Fibroblast of skin of back (primary cell): ENCODE measurements at places on chromosomes 12 and 14.

- DNase-seq, result no peak
These were observed 120.7 kb downstream of the FOXN3 start for GRCh38 chr14:89296281-89296745.

DNA sequence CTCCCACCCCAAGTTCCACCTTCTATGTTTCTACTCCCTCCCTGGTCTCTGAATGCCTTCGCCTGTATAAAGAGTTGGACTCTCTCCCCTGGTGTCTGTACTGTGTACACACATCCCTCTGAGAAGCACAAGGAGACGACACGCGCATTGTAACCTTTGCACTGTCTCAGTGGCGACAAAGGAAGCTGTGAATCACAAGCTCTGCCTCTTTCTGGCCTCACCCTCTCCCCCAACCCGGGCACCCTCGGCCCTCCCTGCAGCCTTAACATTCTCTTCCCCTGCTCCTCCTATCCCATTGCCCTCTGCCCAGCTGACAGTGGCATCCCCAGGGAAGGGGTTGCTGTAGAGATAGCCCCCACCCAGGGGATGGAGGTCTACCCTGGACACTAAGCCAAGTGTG is 2.5 kb upstream of the SMARCD1 start:
- no peak for DNase-seq

DNA sequence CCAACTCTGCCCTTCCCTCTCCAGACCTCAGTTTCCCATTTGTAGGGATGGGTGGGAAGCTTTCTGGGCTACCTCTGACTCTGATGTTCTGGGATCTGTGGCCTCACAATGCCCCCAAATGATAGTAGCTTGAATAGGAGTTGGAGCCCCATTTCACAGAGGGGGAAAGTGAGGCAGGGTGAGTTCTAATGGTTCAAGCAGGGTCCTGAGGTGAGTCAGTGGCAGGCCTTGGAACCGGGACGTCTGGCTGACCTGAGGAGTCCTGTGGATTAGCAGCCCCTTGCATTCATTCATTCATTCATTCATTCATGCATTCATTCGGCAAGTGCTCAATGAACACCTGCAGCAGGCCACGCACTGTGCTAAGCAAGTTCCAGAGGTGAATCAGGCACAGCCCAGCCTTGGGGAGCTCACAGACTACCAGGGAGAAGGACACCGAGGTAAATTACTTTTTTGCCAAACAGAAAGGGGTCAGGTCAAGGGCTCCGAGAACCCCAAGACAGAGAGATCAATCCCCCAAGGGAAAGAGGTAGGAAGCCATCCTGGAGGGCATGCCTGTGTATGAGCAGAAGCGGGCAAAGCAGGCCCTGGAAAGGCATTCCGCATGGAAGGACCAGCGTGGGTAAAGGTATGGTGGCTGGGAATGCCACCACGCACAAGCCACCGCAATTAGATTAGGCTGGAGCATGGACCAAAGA is 818 bp upstream of the TMEM119 start:
- DNase-seq, result no peak

DNA sequence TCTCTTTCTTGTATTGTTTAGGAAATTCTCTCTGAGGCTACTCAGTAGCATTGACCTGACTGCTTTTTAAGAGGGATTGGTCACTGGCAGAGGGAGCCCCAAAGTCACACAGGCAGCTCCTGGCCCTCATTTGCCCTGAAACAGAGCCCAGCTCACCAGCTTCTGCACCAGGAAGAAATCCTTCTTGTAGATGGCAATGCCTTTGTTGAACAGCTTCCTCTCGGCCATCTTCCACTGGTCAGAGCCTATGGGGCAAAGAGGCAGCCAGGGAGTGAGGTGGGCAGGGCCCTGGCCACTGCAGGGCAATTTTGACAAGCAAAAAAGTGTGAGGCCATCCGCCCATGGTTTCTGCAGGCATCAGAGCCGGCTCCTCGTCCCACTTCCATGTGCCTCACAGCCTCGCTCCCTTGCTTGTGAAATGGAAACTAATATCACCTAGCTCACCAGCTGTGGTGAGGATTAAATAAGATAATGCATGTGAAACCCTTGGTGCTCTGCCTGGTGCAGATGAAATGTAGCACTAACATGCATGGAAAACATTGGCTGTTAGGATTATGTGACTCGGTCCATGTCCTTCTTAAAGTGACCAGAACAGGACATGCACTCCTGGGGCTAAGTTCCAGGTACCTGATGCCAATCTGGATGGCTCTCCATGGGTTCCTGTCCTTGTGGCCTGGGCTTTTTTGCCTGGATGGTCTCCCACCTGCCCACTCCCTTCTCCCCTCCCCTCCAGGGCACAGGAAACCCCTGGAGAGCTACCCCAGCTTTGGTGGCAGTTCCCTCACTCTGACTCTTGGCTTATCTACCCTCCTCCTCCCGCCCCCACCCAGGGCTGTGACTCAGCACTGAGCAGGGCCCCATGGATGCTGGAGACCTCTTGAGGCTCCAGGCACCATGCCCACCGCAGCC is 11.2 kb upstream of the PNMA1 start:
- peak; percentile 59 for DNase-seq

DNA sequence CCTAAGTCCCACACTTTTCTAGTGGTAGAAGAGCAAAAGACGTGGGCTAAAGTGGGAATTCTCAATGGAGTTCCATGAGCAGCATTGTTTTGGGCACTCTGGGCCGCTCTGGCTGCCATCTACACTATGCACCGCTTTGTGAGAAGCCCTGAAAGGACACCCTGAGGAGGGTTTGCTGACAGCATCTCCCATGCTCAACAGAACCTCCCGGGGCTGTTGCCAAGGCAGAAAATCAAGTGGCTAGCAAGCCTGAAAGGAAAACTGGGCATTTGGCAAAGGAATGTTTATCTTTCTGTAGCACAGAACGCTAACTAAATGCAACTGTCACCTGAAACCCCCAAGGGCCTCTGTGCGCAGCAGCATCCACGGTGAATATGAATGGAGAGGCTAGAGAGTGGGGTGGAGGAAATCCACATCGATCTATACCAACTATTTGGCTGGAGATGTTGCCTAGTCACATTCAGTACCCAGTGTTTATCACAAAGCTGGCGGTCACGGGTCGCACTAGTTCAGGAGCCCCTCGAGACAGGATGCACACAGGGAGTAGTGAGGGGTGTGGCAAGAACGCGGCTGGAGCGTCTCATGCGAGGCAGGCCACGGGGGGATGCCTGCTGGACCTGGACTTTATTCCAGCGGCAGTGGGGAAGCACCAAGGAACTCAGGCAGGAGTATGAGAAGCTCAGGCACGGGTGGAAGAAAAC is 14.2 kb downstream of the APPL2 start:
- no peak for DNase-seq

- no peak for DNase-seq
These were observed 347.1 kb upstream of the DDHD1 start for GRCh38 chr14:53500191-53500590.

DNA sequence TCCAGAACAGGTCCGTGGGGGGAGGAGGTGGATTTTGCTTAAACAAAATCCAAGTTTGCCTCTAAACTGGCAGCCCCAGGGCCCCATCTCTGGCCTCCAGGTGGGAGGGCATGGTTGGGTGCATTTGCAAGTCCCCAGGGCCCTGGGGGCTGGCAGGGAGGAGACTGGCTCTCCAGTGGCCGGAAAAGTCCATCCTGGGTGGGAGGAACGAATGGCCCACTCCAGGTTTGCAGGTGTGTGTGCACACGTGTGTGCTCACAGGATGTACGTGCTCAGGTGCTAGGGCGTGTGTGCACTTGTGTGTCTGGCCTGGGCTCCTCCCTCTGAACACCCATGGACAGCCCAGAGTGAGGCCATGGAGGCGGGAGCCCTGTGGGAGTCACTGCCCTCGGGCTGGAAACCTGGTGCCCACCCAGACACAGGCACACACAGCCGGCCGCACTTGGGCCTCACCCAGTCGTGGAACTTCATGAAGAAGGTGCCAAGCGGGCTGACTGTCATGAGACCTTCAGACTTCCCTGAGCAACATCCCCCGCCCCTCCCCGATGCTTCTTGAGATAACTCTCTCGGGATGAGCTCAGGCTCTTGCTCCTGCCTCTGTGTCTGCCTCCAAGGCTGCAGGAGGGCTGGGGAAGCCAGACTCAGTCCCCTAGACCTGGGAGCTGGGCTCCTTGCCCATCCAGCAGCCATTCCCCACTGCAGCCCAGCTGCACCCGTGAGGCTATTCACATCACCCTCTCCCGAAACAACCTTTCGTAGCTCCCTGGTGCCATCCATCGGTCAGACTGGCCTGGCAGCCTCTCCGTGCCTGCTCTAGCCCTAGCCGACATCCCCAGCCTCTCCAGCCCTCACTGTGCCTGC is 9.4 kb downstream of the AHNAK2 start:
- peak; percentile 44 for DNase-seq

DNA sequence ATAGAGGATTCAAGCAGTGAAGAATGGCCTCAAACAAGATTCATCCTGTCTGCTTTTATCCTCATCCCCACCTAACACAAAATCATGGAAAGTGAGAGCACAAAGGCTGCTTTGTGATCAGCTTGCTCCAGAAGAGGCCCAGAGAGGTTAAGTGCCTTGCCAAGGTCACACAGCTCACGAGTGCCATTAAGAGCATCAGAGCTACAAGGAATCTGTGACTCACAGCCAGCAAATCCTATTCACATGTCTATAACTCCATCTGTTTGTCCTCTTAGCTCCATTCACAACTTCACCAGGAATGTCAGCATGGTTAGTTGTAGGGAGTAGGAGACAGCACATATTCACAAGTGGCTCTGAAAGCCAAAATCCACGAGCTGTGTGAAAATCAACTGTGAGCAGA is 79.8 kb downstream of the TTC9 start:
- DNase-seq, result no peak

GRCh38 chr12:32877601-32878459 is 18.7 kb downstream of the PKP2 start:
- no peak for DNase-seq

DNA sequence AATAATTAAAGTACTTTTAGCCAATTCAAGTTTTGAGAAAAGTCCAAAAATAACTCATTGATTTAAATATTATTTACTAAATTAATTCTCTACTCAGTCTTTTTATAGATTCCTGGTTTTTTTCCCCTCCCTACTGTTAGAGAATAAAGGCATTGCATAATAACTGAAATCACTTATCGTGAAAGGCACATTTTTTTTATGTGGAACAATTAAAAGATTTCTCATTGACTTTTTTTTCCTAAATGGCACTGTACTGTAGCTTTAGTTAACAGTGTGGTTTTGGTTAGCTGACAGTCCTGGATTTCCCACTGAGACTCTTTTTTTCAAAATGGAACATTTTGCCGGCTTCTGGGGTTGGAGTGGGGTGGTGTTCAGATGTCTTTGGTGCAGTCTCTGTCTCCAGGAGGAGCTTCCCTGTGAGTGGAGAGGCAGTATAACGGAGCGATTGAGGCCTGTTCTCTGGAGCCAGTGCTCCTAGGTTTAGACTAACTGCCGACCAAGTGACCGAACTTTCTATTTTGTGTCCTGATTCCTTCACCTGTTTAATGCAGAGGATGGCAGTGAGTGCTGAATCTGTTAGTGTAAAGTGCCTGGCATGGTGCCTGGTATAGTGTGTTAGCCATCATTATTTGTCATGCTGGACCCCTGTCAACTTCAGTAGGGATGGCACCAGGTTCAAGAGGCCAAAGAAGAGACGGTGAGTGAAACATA is 117.7 kb downstream of the ADCK1 start:
- no peak for DNase-seq

DNA sequence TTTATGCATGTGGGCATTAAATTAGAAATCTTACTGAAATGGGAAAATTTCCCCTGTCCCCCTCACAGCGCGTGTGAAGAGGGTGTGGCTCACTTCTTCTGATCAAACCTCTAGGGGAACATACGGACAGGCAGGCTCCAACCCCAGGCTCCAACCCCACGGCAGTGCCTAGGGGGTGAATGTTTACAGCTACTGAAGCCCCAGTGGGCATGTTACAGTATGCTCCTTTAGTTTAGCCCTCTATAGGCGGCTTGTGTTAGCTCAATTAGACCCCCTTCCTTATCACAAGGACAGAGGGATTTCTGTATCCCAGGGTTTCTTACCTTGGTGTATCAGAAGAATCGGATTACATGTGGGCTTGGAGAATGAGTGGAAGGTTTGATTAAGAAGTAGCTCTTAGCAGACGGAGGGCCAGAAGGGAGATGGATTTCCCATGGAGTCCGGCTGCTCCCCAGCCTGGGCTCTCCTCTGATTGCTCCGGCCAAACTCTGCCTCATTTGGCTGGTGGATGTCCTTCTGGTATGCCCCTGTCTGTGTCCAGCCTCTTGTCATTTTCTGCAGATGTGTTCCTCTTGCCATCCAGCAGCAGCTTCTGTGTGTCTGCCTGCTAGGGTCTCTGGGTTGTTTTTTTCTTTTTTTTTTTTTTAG is 223.7 kb downstream of the TMTC2 start:
- DNase-seq, result no peak

DNA sequence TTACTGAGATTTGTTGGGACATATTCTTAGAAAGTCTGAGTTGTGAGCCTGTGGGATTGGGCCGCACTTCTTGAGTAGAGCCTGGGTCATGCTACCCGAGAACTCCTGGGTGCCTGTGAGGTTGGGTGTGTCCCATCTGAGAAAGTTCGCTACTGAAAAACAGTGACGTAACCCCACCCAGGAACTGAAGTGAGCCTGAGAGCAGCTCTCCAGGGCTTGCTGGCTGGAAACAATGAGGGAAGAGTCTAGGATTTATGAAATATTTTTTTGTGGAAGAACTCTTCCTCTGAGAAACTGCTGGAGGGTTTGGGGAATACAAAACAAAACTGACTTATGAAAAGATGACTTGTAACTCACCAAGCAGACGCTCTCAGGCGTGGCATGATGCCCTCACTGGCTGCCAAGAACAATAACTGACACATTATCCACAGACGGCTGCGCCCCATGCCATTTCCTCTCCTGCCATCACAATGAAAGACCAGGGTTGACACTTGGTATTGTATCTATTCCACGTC is 69.2 kb downstream of the RASSF3 start:
- peak; percentile 92 for DNase-seq

DNA sequence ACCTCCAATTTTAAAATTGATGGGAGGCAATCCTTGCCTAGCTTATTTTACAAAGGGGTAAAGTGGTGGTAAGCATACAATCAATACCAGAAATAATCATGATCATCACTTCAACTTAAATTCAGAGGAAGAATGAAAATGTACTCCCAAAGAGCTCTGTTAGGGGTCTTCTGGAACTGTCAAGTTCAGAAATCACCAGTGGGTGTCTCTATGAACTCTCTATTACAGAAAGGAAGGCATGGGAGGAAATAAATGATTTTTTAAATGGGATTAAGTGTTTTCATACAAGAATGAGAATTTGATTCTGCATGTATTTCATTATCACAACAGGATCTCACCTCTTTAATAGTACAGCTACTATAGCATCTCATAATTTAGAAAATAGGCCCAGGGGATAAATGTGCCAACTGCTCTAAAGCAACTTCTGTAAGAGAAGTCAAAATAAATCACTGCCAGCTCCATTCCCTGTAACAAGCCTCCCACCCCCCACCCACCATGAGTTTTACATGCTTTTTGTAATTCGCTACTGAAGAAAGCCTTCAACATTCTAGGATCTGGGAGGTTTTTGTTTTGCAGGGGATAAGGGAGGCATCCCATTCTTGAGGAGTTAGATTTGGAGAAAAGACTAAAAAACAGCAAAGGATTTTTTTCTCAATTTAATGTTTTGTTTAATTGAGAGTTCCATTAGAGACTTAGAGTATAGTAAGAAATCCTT is 9.7 kb downstream of the DCP1B start:
- no peak for DNase-seq
